Activated CD8-positive, alpha-beta T cell treated with anti-CD3 and anti-CD28 coated beads, Interleukin-2, amount 10 ng/mL, durations not matched to agents 7 days and 5 days (primary cell): ENCODE measurements at places on chromosomes 2 and 18. TPM values are rescaled to one million over a fixed set of nuclear protein-coding genes. Genes with fewer than 3 reads are reported as not detected.

GRCh38 chr2:207807516-207807915, 37.8 kb upstream of the FZD5 start:
- DNase-seq = no peak

- no peak for DNase-seq
Measured at GRCh38 chr2:23599667-23600066, 214.7 kb downstream of the KLHL29 start.

Gene NGEF
- total RNA-seq = not detected

Gene STARD6
- not detected for total RNA-seq

Gene MYL1
- not detected for total RNA-seq

Gene GAD1
- total RNA-seq = 2.2 TPM
